ENCODE measurements at places on chromosomes 3 and 15.
A peak's percentile ranks its signal among the peaks of the same experiment; 100 is the strongest.

DNA sequence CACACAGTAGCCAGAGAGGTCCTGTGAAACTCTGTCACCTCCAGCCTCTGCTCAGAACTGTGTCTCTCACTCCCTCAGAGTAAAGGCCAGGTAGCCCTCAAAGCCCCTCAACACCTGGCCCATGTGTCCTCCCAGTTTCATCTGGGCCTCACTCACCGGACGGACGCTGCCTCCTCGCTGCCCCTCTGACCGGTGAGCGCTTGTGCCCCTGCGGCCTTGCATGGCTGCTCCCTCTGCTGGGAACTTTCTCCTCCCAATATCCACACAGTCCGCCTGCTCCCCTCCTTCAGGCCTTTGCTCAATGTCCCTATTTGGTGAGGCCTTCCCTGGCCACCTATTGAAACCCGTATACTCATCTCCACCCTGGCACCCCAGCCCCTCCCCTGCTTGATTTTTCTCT lies 36.8 kb upstream of the TRH start:
- DNase-seq, result no peak

DNA sequence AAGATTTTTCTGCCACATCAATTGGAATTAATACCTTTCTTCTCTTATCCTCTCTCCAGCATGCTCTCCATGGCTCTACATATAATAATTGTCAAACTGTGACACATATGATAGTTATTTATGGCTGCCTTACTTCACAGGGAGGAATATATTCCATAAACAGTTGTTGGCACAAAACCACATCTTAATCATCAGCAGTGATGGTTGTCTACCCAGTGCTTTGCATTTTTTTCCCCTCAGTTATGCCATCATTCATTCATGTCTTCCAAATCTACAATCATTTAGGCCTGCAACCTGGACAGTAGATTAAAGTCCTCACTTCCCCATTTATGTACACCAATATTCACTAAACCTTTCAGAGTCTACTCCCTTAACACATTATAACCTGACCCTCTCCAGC lies 107.7 kb downstream of the THRB start:
- DNase-seq, result no peak

- DNase-seq, result no peak
Measured at GRCh38 chr3:9260305-9260704, 10.9 kb upstream of the SRGAP3 start.

GRCh38 chr15:22956978-22957260 lies 23.2 kb downstream of the CYFIP1 start:
- DNase-seq, result no peak

- DNase-seq, result peak; percentile 64
Measured at GRCh38 chr3:183478501-183478900, 50.1 kb upstream of the MCF2L2 start.

All from osteocyte (in vitro differentiated cells).